ENCODE measurements at places on chromosomes 3 and 15. TPM values are rescaled to one million over a fixed set of nuclear protein-coding genes. Genes with fewer than 3 reads are reported as not detected.

GRCh38 chr15:49059491-49059890 is 13.2 kb upstream of the SECISBP2L start:
- H3K4me1 ChIP-seq: peaks cover 9% of the 10 kb centered on the region
- H3K27ac ChIP-seq: no peak overlapping the region
- H3K27me3 ChIP-seq: no peaks in the 10 kb centered on the region
- no peak for DNase-seq
- H3K4me3 ChIP-seq: no peak overlapping the region

GRCh38 chr3:36409862-36410261 is 29.6 kb downstream of the STAC start:
- H3K36me3 ChIP-seq: no peaks in the 10 kb centered on the region
- no peaks in the 10 kb centered on the region for H3K4me1 ChIP-seq
- no peak for DNase-seq
- H3K27me3 ChIP-seq: no peaks in the 10 kb centered on the region
- H3K27ac ChIP-seq: no peak overlapping the region
- no peak overlapping the region for H3K4me3 ChIP-seq

Gene TNK2
- total RNA-seq: 123 TPM

DNA sequence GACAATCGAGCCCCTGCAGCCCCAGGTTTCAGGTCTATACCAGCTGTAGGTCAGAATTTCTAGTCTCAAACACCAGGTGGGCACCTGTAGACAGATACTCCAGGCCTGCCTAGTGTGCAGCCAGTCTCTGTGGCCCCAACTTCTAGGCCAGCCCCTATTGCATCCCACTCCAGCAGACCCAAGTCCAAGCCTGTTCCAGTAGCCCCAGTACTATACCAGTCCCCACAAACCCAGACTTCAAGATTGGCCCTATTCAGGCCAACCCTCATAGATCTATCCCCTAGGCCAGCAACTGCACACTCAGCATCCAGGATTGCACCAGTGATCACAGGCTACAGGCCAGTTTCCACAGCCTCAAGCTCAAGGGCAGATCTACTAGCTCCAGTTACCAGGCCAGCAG is 344.0 kb downstream of the PYDC2 start:
- no peak for DNase-seq
- no peaks in the 10 kb centered on the region for H3K27me3 ChIP-seq
- no peaks in the 10 kb centered on the region for H3K4me1 ChIP-seq
- H3K36me3 ChIP-seq: no peaks in the 10 kb centered on the region
- no peak overlapping the region for H3K4me3 ChIP-seq
- H3K27ac ChIP-seq: no peak overlapping the region

DNA sequence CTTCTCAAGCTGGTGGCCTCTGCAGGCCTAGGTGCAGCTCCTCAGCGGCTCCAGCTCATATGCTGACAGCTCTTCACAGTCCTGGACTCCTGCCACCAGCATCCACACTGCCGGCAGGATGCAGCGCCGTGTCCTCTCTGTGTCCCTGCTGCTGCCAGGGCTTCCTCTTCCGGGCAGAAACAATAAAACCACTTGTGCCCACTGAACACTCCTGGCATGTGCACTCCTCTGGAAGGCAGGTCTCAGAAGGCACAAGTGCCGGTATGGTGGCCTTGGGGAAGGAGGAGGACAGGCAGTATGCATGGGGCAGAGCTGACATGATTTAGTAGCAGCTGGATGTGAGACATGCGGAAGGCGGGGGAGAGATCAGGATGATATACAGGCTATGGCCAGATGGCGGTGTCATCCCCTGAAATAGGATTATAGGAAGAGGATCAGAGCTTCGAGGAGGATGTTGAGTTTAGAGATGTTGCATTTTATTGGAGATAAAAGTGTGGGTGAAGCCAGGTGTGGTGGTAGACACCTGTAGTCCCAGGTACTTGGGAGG is 7.5 kb upstream of the MAN2A2 start:
- no peaks in the 10 kb centered on the region for H3K4me1 ChIP-seq
- no peaks in the 10 kb centered on the region for H3K27me3 ChIP-seq
- H3K36me3 ChIP-seq: peaks cover 69% of the 10 kb centered on the region
- no peak overlapping the region for H3K27ac ChIP-seq
- DNase-seq: no peak

DNA sequence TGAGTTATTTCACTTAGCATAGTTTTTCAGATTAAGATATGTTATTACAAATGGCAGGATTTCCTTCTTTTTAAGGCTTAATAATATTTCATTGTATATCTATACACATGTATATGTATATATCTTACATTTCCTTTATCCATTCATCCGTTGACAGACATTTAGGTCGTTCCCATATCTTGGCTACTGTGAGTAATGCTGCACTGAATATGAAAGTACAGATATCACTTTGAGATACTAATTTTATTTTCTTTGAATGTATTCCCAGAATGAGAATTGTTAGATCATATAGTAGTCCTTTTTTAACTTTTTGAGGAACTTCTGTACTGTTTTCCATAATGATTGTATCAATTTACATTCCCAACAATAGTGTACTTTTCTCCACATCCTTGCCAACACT is 270.4 kb downstream of the NAALADL2 start:
- no peaks in the 10 kb centered on the region for H3K4me1 ChIP-seq
- no peak overlapping the region for H3K4me3 ChIP-seq
- DNase-seq: no peak
- H3K27ac ChIP-seq: no peak overlapping the region

Gene CHDH
- 10.7 TPM for total RNA-seq

Gene SLC28A1
- total RNA-seq: not detected

DNA sequence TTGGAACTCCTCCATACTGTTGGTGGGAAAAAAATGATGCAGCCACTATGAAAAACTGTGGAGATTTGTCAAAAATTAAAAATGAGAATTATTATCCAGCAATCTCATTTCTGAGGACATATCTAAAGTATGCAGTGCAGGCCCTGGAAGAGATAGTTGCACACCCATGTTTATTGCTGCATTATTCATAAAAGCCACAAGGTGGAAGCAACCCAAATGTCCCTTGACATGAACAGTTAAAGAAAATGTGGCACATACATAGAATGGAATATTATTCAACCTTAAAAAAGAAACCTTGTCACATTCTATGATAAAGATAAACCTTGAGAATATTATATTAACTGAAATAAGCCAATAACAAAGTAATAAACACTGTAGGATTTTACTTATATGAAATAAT is 80.9 kb upstream of the ARHGEF26 start:
- no peak overlapping the region for H3K4me3 ChIP-seq
- no peaks in the 10 kb centered on the region for H3K36me3 ChIP-seq
- DNase-seq: no peak
- H3K27ac ChIP-seq: no peak overlapping the region
- H3K27me3 ChIP-seq: no peaks in the 10 kb centered on the region
- H3K4me1 ChIP-seq: no peaks in the 10 kb centered on the region

DNA sequence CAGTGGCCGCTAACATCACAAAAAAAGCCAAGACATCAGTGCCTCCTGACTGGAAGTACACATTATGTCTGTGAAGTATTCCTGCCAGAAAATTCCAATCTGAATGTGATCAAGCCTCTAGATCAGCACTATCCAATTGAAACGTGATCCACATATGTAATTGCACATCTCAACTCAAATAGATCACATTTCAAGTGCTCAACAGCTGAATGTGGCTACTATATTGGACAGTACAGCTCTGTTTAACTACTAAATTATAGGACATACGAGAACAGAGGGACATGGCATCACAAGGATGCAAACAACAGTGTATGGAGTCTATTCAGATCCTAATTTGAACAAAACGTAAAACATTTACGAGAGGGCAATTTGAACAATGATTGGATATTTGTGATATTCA is 542 bp upstream of the UBAP1L start:
- H3K36me3 ChIP-seq: peaks cover 60% of the 10 kb centered on the region
- H3K4me1 ChIP-seq: no peaks in the 10 kb centered on the region
- no peaks in the 10 kb centered on the region for H3K27me3 ChIP-seq
- DNase-seq: no peak
- no peak overlapping the region for H3K4me3 ChIP-seq
- H3K27ac ChIP-seq: no peak overlapping the region

Gene SLC41A3
- 13.1 TPM for total RNA-seq

Gene LSAMP
- not detected for total RNA-seq

Gene HESX1
- total RNA-seq: 0.43 TPM

Gene GPR149
- total RNA-seq: not detected

Measured in activated T-helper 2 cell treated with anti-CD3 and anti-CD28 coated beads, Interferon-gamma antibody, Interleukin-2, Interleukin-4, amounts not matched to agents 10 μg/mL and 5 μg/mL and 100 μg/mL, durations not matched to agents 14 hours and 24 hours and 36 hours (primary cell).